ENCODE measurements at places on chromosomes 3 and 15.

- DNase-seq = no peak
Measured at GRCh38 chr3:124664804-124665203, 65.4 kb upstream of the UMPS start.

DNA sequence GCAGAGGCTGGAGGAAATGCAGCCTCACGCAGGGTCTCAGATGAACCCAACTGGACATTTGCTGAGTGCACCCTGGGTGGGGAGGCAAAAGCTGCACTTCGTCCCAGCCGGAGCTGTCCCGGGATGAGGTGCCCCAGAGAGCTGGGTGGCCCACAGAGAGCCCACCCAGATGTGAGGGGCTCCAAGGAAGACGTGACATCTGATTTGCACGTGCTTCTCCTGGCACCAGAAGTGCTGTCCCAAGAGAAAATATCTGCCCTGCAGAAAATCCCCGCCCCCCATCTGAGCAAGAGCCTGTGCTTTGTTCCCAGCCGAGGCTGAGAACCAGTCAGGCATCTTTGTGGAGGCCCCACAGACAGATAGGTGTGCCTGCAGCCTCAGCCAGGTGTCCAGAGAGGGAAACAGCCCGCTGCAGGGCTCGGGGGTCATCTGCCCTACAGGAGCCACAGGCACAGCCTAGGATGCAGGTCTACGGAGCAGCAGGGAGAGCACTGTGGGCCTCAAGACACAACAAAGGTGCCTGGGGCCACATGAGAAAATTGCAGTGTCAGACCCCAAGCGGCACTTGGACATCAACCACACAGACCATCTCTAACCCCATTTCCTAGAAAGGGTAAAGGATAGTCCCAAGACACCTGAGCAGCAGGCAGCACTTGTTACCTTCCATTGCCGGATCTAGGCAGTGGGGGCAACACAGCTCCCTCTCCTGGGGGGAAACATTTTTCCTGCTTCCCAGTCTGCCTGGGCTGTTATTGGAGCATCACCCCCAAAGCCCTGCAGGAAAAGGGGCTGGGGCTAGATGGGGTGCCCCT lies 5.8 kb downstream of the TMIE start:
- no peak for DNase-seq

DNA sequence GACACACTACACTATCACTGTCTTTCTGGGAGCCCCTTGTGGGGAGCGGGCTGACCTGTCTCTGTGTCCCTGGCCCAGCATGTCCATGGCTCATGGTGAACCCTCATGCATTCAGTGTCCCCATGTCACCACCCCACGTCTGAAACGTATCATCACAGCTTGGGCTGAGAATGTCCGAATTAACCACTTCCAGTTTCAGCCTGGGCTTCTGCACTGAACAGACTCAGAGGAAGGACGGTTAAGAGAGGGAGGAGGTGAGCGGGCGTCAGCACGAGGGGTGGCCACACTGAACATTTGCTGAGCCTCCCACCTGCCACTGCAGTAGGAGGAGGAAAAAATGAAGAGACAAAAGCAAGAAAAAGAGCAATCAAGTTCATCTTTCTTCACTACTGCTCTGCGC lies 30.5 kb downstream of the ATP2B2 start:
- DNase-seq = no peak

DNA sequence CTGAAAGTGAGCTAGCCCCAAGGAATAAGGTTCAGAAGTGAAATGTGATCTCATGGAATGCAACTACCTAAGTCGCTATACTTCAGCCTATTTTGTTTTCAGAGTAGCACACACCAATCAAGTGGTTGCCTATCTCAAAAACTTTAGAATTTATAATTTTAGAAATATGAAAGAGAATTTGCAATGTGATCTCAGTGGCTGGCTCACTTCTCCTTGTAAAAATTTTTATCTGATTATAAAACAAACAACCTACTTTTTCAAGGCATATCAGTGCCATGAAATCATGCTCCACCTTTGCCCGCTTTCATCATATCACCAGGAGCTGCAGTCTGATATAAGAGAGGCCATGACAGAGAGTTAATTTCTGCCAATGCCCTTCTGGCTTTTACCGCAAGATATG lies 47.3 kb downstream of the CLDN11 start:
- DNase-seq = no peak

DNA sequence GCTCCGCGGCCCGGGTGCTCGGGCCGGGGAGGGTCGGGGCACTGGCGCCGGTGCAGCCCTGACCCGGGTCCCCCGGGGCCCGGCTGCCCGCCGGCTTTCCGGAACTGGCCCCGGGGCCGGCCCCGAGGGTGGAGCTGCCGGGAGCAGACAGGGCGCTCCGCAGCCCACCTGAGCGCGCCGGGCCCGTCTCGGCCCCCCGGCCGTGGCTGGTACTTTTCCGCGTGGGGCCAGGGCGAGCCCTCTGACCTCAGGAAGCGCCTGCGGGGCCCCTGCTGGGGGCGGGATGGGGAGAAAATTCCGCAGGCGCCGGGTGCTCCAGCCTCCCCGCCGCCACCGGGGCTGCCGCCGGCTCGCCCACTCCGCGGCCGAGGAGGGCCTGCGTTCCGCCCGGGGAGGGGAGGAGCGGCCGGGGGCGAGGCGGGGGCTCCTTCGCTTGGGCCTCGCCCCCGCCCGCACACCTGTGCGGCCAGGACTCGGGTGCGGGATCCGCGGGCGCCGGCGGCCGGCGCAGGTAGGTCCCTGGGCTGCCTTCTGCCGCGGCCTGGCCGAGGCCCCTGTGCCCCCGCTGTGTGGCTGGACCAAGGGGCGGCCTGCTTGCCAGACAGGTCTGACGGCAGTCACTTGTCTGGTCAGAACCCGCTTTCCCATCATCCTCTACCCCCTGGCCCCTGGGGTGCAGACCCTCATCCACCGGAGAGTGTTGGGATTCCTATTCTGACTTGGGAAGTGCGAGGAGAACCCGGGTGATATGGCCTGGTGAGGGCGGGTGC lies 3.5 kb downstream of the FURIN start:
- no peak for DNase-seq

DNA sequence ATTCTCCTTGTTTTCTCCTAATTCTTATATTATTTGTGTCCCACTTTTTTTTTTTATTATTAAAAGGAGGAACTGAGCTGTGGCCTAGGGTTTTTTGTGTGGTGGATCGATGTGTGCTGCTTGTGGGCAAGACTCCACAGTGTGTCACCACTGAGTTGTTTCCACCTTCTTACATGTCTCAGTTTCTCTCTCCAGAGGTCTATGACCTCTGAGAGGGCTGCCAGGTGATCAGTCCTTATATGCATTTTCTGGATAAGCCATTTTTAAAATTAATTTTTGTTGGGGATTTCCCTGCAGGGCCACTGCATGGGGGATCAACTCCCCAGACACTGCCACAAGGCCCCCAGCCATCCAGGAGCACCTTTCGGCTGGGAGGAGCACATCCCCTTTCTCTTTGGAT lies 27.8 kb downstream of the IQCF6 start:
- no peak for DNase-seq

GRCh38 chr3:185960522-185961288 lies 22.9 kb upstream of the TRA2B start:
- DNase-seq = no peak

- DNase-seq = no peak
Measured at GRCh38 chr3:24828011-24828410, 333.4 kb upstream of the THRB start.

GRCh38 chr3:160758929-160759577 lies 3.0 kb downstream of the PPM1L start:
- DNase-seq = peak; percentile 74

GRCh38 chr15:58010983-58011382 lies 54.5 kb downstream of the ALDH1A2 start:
- DNase-seq = no peak

- no peak for DNase-seq
Measured at GRCh38 chr15:25801586-25802284, 61.4 kb downstream of the ATP10A start.

DNA sequence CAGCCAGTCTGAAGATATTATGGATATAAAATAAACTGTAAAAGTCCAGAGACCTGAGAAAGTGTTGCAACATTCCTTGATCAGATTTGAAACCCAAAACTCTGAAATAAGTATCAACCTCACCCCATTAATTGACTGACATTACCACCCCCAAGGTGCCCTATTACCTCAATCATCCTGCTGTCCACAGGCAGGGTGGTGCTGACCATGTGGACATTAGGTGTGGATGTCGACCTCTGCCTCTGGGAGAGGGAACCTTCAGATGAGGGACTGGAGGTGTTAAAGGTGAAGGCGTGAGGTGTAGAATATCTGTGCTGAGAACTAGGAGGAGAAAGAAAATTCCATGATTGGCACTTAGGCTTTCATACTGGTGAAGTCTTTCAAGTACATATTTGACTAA lies 47.1 kb downstream of the MKRN2 start:
- DNase-seq = no peak

- no peak for DNase-seq
Measured at GRCh38 chr15:52787123-52787503, 3.0 kb downstream of the ONECUT1 start.

GRCh38 chr3:15092686-15093085 lies 6.3 kb downstream of the RBSN start:
- no peak for DNase-seq

DNA sequence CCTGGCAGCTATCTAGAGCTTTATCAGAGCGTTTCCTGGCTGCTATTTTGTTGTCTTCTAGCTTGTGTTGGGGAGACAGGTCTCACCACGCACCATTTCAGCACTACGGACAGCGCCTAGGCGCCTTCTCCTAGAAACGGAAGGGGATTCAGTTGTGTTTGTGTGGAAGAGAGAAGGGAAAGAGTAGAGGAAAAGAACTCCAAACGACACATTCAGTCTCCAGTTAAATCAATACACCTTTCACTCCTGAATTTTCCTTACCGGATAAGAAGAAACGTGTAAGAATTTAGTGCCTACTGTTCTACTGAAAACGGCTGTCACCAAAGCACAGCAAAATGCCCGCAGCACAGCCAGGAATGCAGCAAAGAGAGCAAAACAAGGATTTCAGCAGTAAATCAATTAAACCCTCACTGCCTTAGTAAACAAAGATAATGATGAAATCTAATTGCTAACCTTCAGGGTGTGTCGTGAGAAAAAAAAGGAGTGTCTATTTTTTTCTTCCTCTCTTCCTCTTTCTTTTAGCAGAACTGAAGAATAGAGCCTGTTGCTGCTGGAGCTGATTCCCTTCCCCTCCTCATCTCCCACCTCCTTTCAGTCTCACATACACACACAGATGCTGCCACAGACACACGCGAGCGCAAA lies 412 bp upstream of the CTXN2 start:
- DNase-seq = no peak

DNA sequence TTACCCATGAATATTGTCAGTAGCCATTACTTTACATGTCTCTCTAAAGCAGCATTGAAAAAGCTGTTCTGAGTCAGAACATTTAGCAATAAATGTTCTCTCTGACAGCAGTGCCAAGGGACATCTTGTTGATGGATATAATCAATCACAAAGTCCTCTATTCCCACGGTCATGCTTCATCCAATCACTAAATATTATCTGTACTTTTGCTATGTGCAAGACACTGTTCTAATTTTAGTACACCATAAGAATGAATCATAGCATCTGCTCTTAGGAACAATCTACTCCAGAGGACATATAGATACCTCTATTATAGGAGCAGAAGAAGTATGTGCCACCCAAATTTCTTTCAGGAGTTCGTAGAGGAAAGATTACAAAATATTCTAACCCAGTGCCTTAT lies 142.5 kb upstream of the MBNL1 start:
- no peak for DNase-seq

DNA sequence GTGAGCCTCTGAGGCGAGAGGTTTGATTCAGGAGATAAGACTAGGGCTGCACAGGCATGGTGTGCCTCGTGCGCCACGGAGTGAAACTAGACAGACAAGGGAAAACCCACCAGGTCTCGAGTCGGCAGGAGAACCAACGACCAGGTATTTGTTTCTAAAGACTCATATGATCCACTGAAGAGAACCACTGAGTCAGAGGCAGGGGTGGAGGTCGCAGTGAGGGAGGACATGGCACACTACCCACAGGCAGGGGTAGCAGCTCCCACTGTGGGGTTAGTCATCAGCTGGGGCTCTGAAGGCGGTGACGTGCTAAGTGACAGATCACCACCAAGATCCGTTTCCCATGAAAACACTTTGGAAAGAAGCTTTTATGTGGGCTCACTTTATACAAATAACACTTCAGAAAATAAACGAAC lies 45.7 kb downstream of the CHSY1 start:
- no peak for DNase-seq

DNA sequence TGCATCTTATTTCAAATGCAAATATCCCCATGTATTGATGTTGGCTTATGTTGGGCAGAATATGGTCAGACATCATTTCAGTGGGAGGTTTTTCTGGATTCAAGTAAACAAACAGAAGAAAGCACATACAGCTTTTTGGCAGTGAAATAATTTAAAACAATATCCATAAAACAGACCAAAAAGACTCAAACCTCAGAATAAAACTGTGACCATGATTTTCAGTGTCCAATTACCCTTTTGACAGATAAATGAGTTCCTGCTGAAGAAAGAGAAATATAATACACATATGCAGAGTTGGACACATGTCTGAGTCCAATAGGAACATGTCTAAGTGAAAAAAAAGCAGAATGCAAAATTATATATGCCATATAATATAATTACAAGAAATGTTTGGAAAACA lies 39.1 kb downstream of the PXK start:
- no peak for DNase-seq

- DNase-seq = no peak
Measured at GRCh38 chr15:63260791-63261190, 16.6 kb upstream of the APH1B start.

- no peak for DNase-seq
Measured at GRCh38 chr3:197561926-197562325, 6.2 kb upstream of the BDH1 start.

GRCh38 chr15:84822653-84823281 lies 5.6 kb downstream of the ALPK3 start:
- no peak for DNase-seq

DNA sequence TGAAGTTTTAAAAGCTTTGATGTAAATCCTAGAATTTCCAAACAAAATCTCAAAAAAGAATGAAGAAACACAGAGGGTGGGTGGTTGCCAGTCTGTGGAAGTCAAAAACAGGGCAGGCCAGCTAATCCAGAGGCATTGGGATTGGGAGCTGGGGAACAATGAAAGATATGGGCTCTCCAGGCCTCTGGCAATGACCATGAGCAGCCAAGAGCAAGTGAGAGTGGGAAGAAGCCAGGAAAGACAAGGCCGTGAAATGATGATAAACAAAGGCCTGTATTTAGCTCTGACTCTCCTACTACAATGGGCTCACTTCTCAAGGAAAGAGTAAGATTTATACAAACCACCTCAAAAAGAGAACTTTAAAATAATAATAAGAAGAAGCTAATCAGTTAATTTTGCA lies 248.5 kb downstream of the ZMAT3 start:
- DNase-seq = no peak

GRCh38 chr3:54861248-54862067 lies 66.4 kb downstream of the LRTM1 start:
- no peak for DNase-seq

DNA sequence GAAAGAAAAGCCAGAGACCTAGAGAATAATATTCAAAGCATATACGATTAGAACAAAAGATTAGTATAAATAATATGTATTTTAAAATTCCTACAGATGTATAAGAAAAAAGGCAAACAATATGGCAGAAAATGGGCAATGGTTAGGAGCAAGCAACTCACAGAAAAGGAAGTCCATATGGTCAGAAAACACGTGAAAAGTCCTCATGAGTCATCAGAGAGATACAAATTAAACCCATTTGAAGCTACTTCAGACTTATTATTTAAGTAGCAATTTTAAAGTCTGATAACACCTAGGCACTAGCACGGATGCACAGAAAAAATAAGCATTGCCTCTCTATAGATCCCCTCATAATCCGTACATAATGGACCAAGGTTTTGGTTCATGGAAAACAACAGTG lies 25.6 kb downstream of the SLC7A14 start:
- no peak for DNase-seq

GRCh38 chr15:65612616-65612946 lies 1.6 kb upstream of the INTS14 start:
- no peak for DNase-seq
